ENCODE measurements at places on chromosomes 7 and 10.

GRCh38 chr10:58013406-58013805 lies 254.3 kb downstream of the IPMK start:
- no peak for DNase-seq

DNA sequence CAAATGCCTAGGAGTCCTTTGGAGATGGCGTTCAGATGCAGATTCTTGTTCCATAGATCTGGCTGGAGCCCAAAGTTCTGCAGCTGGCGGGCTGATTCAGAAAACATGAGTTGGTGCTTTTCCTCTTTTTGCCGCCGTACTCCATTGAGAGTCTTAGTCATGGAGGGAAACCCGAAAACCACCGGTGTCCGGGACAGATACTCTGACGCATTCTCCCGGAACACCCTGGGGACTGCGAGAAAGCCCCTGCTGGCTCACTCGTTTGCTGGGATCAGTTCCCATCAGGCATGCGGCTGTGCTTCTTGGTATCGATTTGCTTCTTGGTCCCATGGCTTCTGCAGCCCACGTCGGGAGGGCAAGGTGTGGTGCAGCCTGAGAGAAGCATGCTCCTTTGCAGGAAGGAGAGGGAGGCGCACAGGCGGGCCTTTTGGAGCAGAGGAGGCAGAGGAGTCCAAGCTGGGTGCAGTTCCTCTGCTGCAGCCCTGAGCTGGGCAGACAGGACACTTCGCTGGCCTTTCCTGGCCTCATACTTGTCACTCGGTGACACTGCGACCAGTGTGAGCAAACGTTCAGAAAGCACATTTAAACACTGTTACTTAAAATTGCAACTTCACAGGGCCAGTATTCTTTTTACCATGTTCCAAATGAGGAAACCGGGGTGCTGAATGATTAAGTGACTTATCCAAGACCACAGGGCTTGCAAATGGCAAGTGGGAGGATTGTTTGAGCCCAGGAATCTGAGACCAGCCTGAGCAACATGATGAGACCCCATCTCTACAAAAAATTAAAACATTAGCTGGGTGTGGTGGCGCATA lies 30.6 kb upstream of the PFKFB3 start:
- DNase-seq = peak; percentile 90

DNA sequence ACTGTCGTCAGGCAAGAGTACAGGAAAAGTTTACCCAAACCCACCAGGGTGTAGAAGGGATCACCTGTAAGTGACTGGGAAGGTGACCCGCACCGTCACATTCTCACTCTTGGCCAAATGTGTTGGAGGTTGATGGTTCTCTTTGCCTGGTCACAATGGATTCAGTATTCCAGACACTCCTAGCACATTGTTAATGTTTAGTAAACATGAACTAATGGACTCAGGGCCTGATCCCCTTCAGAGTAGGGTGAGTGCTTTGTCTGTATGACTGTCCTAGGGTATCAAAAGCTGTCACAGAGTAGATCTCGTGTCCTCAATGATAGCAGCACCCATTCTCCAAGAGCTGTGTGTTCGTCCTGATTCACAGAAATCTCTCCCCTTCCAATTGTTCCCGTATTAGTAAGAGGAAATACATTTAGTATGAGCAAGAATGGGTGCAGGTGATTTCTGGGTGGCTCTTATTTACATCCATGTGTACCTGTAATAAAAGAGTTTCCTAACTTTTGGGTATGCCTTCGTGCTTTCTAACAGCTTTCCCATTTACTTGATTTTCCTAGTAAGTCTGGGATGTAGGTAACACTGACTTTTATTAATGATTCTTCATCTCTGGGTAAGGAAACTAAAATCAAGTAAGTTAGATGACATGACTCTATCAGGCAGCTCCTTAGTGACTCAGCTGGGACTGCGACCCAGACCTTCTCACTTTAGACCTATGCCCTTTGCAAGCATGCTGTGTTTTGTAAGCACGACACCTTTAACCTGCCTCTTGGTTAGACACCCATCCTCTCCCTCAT lies 4.7 kb downstream of the EEPD1 start:
- DNase-seq = no peak

- DNase-seq = no peak
Measured at GRCh38 chr10:24533981-24534380, 189.7 kb downstream of the ARHGAP21 start.

- no peak for DNase-seq
Measured at GRCh38 chr10:12629767-12630165, 280.4 kb downstream of the CAMK1D start.

- no peak for DNase-seq
Measured at GRCh38 chr7:39676346-39676745, 53.0 kb downstream of the RALA start.

GRCh38 chr7:85274454-85274853 lies 87.6 kb upstream of the SEMA3D start:
- no peak for DNase-seq
